ENCODE measurements at places on chromosomes 13 and 19.
A peak's percentile ranks its signal among the peaks of the same experiment; 100 is the strongest.

DNA sequence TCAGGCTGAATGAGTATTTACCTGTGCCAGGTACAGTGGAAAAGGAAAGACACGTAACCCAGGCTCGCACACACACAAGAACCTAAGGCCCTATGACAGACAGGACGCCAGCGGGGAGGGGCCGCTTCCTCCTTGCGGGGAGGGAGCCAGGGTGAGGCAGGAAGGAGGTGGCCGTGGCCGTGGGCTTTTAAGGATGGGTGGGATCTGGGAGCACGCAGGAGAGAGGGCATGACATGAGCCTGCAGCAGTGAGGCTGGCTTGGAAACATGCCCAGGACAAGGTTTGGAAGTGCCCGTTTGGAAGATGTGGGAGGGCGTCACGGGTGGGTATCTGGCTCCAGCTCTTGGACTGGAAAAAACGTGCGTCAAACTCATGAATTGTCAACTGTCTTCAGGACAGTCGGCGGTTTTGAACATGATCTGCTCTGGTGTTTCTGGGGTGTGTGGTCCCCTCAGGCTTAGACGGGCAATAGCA, 20.1 kb downstream of the SH3GL1 start:
- DNase-seq, result peak; percentile 48

GRCh38 chr13:101452519-101453485, at the start of gene ITGBL1:
Gene ITGBL1 (plus strand): TSS chr13:101452675. CDS start chr13:101452834, 159 bp downstream.
- peak; percentile 17 for DNase-seq

- peak; percentile 66 for DNase-seq
These were observed 10.9 kb downstream of the RFX1 start for GRCh38 chr19:13995017-13995728.

DNA sequence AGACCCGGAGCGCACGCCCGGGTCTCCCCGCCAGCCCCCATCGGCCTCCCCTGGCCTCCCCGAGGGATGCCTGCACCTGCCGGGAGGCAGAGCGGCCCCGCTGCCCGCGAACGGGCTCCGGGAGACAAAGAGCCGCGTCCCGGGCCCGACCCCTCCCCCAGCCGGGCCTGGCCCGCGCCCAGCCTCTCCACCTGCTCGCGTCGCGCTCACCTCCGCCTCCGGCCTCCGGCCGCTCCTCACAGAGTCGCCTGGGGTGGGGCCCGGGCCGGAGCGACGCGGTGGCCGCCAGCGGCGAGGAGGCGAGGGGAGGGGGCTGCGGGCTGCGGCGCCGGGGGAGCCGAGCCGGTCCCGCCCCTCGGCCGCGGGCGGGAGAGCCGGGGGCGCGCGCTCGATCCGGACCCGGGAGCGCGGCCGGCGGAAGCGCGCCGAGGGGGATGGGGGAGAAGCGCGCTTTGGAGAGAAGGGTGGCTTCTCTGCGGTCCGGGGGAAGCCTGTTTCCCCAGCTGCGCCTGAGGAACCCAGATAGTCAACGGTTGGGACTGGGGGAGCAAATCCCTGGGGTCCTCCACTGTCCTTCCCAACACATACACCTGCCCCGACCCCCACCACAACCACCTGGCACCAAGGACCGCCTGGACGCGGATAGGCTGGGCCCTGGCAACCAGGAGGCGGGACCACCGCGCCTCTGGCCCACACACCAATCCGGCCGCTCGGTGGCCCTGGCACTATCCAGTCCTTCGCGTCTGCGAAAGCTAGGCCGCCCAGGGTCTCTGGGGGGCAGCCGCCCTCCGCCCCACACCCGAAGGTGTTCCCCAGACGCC, at the start of gene PRR36:
TSS of gene PRR36 (minus strand) at position 315 of the 821 bp plus-strand sequence. CDS start 701 bp downstream, outside the sequence.
- DNase-seq, result peak; percentile 42

DNA sequence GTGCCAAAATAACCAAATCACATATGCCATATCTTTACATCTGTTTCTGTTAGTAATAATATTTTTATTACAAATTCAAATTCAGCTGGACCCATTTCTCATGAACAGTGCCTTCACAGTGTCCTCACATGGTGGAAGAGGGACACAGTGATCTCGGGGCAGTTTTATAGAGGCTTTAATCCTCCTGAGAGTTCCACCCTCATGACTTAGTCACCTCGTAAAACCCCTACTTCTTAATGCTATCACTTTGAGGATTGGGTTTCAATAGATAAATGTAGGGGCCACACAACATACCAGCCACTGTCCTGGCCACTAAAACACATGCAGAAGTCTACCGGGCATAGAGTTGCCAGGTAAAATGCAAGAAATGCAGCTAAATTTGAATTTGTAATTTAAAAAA, 201.5 kb downstream of the MYO16 start:
- DNase-seq, result no peak

DNA sequence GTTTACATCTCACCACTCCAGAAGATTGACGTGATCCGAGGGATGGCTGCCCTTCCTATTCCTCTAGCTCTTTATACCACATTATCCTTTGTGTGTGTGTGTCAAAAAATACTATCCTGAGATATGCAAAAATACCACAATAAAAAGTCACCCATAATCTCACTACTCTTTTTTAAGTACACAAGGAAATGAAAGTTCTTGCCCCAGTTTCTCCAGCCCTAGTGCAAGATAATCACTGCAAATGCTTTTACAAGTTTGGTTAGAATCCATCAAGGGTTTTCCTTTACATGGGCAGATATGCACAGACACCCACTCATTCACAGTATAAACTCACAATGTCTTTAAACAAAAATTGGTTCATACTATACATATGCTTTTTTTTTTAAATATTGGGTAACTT, 89.3 kb downstream of the DIAPH3 start:
- no peak for DNase-seq

- DNase-seq, result no peak
These were observed 536 bp upstream of the NCR1 start for GRCh38 chr19:54905421-54905802.

GRCh38 chr13:109881347-109881725, 95.0 kb upstream of the IRS2 start:
- DNase-seq, result no peak

- no peak for DNase-seq
These were observed 14.8 kb downstream of the MEIS3 start for GRCh38 chr19:47404334-47405196.

GRCh38 chr13:98488736-98489135, 88.2 kb downstream of the STK24 start:
- DNase-seq, result no peak

- DNase-seq, result peak; percentile 32
These were observed 14.2 kb downstream of the FBXO46 start for GRCh38 chr19:45716359-45717130.

Data from dermis microvascular lymphatic vessel endothelial cell (primary cell).